G401 (cell line): ENCODE measurements at places on chromosomes 13 and 19. TPM values are rescaled to one million over a fixed set of nuclear protein-coding genes. Genes with fewer than 3 reads are reported as not detected.

The ZNF675 gene
- 2.3 and 5.5 TPM in 2 replicates for total RNA-seq

The THSD8 gene
- not detected in 2 replicates for total RNA-seq

The NAPSA gene
- total RNA-seq = 0.24 TPM in 1 of 2 replicates, not detected in the other

The CGB8 gene
- total RNA-seq = not detected in 2 replicates

GRCh38 chr13:34419025-34419424 is 523.0 kb upstream of the NBEA start:
- no peak for DNase-seq

DNA sequence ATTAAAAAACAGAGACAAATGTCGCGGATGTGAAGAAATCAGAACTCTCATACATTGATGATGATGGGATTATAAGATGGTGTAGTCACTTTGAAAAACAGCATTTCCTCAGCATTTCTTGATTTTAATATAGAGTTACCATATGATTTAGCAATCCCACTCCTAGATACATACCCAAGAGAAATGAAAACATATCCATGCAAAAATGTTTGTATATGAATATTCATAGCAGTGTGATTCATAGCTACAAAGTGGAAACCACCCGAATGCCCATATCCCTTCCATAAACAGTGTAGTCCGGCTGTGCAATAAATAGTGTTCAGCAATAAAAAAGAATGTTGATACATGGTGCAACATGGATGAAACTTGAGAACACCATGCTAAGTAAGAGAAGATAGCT is 44.6 kb downstream of the DPY19L3 start:
- DNase-seq = no peak

DNA sequence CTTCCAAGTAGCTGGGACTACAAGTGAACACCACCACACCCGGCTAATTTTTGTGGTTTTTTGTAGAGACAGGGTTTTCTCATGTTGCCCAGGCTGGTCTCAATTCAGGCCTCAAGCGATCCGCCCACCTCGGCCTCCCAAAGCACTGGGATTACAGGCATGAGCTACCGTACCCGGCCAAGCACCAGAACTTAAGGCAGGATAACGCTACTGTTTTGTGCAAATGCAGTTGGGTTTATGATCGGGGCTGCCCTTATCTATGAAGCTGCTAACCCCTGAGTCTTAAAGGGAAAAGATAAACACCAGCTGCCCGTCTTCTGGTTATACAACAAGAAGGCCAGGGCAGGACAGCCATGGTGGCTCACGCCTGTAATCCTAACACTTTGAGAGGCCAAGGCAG is 12.6 kb upstream of the TM6SF2 start:
- DNase-seq = no peak

- DNase-seq = no peak
Observed at GRCh38 chr19:6118043-6118442, 7.7 kb upstream of the RFX2 start.

- no peak for DNase-seq
Observed at GRCh38 chr13:78161266-78161665, 242.6 kb upstream of the EDNRB start.

DNA sequence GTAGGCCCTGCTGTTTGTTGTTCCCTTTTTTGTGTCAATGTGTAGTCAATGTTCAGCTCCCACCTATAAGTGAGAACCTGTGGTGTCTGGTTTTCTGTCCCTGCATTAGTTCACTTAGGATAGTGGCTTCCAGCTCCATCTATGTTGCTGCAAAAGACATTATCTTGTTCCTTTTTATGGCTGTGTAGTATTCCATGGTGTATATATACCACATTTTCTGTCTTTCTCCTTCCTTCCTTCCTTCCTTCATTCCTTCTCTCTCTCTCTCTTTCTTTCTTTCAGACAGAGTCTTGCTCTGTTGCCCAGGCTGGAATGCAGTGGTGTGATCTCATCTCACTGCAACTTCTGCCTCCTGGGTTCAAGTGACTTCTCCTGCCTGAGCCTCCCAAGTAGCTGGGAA is 21.0 kb downstream of the CYP2A6 start:
- DNase-seq = no peak

DNA sequence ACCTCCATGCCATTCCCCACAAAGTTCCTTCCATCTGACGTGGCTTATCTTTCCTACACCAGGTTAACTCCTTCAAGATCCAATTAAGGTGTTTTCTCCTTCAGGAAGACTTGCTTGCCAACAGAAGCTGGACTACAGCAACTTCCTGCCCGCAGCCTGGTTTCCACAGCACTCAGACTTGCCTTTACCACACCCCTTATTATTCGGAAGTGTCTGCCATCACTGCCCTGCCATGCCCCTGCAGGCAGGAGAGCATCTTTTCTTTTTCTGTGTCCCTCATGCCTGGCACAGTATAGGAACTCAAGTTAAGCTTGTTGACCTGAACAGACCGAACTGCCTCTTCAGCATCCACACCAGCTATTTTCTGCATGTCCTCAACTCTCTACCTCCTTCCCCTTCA is 168.0 kb downstream of the FOXO1 start:
- DNase-seq = no peak
